Cerebellar nuclear complex (tissue), 1 donor: ENCODE measurements at places on chromosomes 12 and 14.

GRCh38 chr12:91185421-91185820, 2.8 kb upstream of the DCN start:
- no peak for DNase-seq

DNA sequence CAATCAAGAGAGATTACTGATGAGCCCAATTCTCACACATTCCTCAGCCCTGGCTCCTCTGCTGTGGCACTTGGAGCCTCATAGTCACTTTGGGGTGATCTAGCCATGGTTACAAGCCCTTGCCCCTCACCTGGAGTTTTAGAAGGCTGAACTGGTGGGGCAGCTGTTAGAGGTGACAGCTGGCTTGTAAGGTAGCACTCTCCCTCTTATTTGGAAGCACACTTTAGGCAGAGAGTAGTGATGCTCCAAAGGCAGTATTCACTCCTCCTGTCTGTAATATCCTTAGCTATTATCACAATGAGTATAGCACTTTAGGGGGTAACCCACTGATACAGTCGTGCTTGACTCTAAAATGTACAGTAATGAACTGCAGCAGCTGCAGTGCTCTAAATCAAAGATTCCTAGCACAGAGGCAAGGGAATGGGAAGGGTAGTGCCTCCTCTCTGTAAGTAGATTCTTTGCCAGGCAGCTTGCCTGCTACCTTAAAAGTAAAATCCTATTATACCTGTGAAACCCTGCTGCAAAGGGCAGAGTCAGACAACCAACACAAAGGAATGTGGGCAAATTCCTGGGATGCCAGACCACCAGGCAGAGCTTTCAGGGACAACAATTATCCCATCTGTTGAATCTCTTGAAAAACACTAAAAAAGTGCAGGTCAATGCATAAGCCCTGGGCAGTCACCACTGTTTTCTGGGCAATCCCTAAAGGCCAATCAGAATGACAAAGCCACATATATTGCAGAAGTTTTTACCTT, 336.3 kb downstream of the NOVA1 start:
- DNase-seq = no peak

DNA sequence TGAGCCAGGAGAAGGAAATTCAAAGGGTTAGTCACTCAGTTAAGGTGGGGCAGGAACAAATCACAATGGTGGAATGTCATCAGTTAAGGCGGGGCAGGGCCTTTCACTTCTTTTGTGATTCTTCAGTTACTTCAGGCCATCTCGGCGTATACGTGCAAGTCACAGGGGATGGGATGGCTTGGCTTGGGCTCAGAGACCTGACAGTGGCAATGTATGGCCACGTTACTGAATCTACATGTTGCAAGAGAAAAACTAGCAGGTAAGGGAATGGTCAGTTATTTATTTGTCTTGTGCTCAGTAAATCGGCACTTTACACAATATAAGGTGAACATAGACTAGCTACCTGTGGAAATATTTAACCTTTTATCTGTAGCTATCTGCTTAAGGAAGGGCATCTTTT, 11.9 kb downstream of the SLCO1B3 start:
- no peak for DNase-seq

- DNase-seq = no peak
Measured at GRCh38 chr12:12483438-12483837, 79.2 kb downstream of the DUSP16 start.

GRCh38 chr14:60221457-60221856, 27.6 kb upstream of the PPM1A start:
- DNase-seq = no peak

DNA sequence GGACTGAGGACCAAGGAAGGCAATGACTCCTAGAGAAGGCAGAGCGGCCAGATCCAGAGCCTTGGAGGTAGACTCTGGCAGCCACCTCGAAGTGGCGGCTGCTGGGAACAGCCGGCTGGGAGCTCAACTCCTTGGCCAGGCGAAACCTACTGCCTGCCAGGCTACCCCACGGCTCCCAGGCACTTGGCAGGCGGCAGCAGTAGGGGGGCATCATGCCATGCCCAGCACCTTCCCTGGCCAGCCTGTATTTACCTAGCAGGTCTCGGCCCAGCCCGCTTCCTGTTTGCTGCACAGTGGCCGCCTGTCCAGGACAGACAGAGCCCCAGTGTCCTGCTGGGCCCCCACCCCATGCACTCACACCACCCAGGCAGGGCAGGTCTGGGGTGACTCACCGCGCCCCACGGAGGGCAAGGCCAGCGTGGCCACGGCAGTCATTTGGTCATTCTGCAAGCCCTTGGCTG, 10.2 kb downstream of the TRPV4 start:
- peak; percentile 46 for DNase-seq

- no peak for DNase-seq
Measured at GRCh38 chr12:115873451-115874082, 403.9 kb downstream of the MED13L start.

DNA sequence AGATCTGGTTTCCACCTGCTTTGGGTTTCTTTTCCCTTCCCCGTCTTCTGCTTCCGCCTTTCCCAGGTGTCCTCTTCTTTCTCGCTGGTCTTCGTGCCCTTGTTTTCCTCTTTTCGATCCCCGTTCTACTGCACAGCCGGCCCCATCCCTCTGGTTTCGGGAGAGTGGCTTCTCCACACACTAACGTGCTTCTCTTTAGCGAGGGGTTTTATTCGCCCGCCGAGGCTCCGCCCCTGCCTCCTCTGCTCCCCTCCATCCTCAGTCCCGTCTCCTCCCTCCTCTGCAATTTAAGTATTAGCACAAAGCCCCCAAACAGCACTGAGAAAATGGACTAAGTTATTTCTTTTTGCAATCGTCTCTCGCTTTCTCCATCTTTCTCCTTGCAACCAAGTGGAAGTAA, at the start of gene SLC7A8:
Gene SLC7A8 (minus strand): TSS at position 182 of the 400 bp plus-strand sequence. CDS start 746 bp downstream, outside the sequence.
- peak; percentile 36 for DNase-seq
